NCI-H1105 (cell line): ENCODE measurements at places on chromosomes 3 and 15.

- no peak for DNase-seq
Measured at GRCh38 chr3:156725682-156726081, 51.3 kb downstream of the TIPARP start.

- no peak for DNase-seq
Measured at GRCh38 chr3:6097556-6097955, 763.4 kb upstream of the GRM7 start.

- no peak for DNase-seq
Measured at GRCh38 chr3:97899331-97899730, 72.9 kb downstream of the RIOX2 start.

DNA sequence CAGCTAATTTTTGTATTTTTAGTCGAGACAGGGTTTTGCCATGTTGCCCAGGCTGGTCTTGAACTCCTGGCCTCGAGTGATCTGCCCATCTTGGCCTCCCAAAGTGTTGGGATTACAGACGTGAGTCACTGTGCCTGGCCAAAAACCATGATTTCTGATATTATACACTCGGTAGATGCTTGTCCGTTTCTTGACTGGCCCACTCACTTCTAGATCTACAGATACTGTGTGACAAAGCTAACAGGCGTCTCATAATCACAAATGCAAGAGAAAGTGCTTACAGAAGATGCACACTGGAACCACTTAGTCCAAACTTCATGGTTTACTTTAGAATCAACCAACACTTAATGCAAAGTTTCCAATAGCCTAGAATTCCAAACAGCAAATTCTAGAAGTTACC, 8.4 kb downstream of the PROK2 start:
- DNase-seq, result no peak
